ENCODE measurements at places on chromosomes 3 and 15.
A peak's percentile ranks its signal among the peaks of the same experiment; 100 is the strongest.

- DNase-seq = no peak
Observed at GRCh38 chr3:73509066-73509465, 115.7 kb downstream of the PDZRN3 start.

DNA sequence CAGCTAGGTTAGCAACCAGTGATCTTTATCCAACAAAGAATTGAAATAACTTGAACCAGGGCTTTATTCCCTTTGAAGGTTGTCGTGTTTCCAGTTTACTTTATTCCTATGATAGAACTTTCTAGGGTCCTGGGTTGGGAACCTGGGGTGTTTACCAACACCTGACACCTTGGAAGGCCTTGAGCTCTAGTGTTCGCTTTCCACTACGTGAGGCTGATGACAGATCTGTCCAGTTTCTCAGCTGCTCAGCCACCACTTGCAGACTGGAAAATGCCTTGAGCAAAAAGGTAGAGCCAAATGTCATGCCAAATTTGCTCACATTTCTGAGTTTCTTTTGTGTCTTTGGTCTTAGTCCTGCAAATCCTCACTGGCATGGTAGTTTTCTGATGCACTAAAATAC, 227.2 kb downstream of the ADAMTSL3 start:
- no peak for DNase-seq

- no peak for DNase-seq
Observed at GRCh38 chr3:79761441-79761840, 6.4 kb downstream of the ROBO1 start.

GRCh38 chr15:99651023-99651807, 82.0 kb downstream of the LYSMD4 start:
- DNase-seq = no peak

DNA sequence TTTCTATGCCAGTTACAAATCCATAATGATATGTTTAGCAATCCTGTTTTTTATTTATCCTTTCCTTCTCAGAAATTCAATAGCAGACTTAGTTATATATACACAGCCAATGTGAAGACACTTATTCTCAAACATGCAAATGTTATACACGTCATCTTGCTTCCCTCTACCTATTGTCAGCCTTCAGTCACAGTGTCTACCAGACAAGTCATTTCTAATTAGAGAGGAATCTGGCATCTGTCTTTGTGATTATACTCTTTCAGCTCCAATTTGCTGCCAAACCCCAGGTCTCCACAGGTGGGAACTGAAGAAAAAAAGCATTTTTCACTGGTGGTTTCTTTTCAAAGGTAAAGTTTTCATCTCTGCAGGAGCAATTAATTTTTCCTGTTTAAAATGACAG, 793.1 kb downstream of the AGBL1 start:
- DNase-seq = no peak

GRCh38 chr3:74591946-74592345, 22.5 kb downstream of the CNTN3 start:
- no peak for DNase-seq

GRCh38 chr3:75906555-75907112, 121.3 kb upstream of the ZNF717 start:
- peak; percentile 77 for DNase-seq

- DNase-seq = peak; percentile 75
Observed at GRCh38 chr15:36658312-36658711, 78.9 kb downstream of the CDIN1 start.

GRCh38 chr15:79065706-79066376, 24.7 kb downstream of the RASGRF1 start:
- DNase-seq = peak; percentile 81

- no peak for DNase-seq
Observed at GRCh38 chr3:43177085-43177484, 71.2 kb upstream of the POMGNT2 start.

- DNase-seq = no peak
Observed at GRCh38 chr15:62964251-62964650, 78.3 kb upstream of the TPM1 start.

DNA sequence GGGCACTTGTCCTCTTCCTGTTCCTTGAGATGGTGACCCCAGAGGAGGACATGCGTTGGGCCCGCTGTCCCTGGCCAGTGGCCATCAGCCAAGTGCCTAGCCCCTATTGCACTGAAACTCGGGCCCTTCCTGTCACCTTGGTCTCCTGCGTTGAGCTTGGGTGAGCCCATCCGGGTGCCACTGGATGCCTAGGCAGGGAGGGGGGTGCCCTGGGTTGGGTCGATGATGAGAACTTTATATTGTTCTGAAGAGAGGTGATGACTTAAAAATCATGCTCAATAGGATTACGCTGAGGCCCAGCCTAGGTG, 221.8 kb downstream of the SNRPN start:
- DNase-seq = no peak

DNA sequence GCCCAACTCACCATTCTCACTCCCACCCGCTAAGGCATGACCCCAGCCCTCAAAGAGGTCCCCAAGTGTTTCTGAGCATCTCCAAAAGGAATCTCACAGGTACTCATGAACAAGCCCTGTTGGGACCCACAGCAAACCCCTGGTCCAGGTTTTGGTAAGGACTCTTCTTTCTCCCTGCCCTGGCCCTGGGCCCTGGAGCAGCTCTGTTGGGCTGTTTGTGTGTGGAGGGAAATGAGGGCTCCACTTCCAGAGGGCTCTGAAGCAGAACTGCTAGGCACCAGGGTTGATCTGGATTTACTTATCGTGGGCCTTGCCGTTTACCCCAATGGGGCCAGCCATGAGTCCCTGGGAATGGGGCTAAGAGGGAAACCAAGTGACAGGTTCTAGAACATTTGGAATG, 92.9 kb downstream of the TLE3 start:
- no peak for DNase-seq

- no peak for DNase-seq
Observed at GRCh38 chr3:144586382-144586781, 614.8 kb downstream of the DIPK2A start.

DNA sequence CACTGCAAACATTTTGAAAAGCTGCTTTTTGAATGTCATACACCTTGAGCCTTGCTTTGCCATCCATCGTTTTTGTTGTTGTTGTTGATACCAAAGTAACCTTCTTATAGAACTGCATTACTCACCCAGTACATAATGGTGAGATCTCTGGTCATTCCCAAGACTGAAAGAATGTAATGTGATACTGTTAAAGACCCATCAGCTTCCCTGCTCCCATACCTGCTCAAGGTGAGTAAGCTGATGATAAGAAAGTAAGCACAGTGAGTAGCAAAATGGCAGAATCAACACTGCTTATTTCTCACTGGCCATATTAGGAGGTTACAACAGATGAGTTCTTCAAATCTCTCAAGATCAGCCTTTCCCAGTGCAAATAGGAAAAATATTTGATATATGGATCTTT, 89.8 kb downstream of the CADPS start:
- no peak for DNase-seq

GRCh38 chr15:67161412-67161811, 93.0 kb downstream of the AAGAB start:
- no peak for DNase-seq

GRCh38 chr15:77030048-77030927, 35.4 kb downstream of the PSTPIP1 start:
- no peak for DNase-seq

Data from NCI-H1417 (cell line).